ENCODE measurements at places on chromosomes 12 and 14.

GRCh38 chr12:124346425-124347168 lies 51.7 kb downstream of the RFLNA start:
- no peak for DNase-seq

DNA sequence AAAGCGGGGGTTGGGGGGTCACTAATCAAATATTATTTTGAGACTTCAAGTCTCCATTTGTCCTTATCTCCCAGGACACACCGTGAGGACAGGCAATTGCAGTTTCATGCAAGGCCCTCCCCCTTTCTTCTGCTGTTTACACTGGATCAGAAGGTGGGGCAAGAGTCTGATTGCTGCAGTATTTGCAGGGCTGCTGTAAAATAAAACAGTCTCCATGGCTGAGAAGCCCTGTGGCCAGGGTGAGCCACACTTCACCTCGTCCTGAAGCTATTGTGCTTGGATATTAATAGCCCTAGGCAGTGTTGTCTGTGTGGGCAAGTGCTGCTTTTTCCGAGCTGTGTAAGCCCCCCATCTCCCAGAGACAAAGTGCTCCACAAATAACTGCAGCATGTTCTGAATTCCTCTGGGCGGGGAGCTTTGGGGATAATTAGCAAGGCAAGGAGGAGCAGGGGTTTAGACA lies 187.4 kb upstream of the NTF3 start:
- DNase-seq: no peak

GRCh38 chr14:105005329-105005928 lies 15.5 kb downstream of the CDCA4 start:
- DNase-seq: no peak

DNA sequence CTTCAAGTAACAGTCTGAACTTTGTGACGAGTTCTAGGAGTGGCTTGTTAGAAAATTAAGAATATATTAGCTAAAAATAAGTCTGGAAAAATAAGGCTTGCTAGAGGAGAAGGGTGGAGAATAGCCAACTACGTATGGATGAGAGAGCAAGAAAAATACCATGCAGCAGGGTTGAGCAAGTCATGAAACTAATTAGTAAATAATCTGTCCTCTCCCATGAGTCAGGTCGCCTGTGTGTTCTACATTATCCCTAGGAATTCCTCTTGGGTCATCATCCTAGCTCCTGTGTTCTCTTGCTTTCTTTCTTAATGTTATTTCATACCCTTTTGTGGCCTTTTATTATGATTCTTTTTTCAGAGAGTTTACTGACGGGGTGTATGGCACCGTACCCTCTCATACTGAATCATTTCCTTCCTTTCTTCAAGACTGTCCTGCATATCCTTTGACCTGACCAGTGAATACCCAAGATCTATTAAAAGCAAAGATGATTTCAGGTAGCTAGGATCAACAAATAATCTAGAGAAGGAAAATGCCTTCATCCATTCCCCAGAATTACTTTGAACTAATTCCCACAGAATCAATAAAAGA lies 177.2 kb upstream of the NPAS3 start:
- DNase-seq: no peak

Measured in T47D (cell line).